ENCODE measurements at places on chromosomes 16 and 17. TPM values are rescaled to one million over a fixed set of nuclear protein-coding genes. Genes with fewer than 3 reads are reported as not detected.

Gene FXR2
- total RNA-seq: 36.1 TPM

Gene KRTAP2-3
- not detected for total RNA-seq

Gene SLC12A3
- total RNA-seq: not detected

Gene RBFOX1
- total RNA-seq: 6.6 TPM

Gene PIPOX
- 1.7 TPM for total RNA-seq

Gene BRD7
- total RNA-seq: 49.6 TPM

Gene ABCA6
- 73.2 TPM for total RNA-seq

Gene KRT25
- not detected for total RNA-seq

Gene RDM1
- 0.49 TPM for total RNA-seq
